ENCODE measurements at places on chromosomes 2 and 18.

DNA sequence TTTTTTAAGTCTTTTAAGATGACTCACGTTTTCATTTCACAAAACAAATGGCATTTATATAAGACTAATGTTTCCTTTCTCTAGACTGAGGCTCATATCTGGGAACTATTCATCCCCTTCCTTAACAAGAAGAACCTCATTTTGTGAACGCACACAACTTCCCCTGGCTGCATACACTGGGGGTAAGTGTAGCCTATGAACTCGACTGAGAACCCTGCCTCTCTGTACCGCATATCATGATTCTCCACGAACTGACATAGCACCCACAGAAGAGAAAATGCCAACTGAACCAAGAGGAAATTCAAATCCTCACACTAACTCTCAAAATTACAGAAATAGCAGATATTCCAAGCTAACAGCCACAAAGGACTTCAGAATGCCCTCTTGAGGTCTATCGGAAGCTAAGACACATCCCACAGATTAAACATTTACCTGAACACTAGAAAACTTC is 236.7 kb downstream of the TCF4 start:
- DNase-seq = no peak

GRCh38 chr18:31511098-31511497 is 13.1 kb downstream of the DSG2 start:
- DNase-seq = no peak

GRCh38 chr18:5073026-5073944 is 123.8 kb downstream of the AKAIN1 start:
- no peak for DNase-seq

DNA sequence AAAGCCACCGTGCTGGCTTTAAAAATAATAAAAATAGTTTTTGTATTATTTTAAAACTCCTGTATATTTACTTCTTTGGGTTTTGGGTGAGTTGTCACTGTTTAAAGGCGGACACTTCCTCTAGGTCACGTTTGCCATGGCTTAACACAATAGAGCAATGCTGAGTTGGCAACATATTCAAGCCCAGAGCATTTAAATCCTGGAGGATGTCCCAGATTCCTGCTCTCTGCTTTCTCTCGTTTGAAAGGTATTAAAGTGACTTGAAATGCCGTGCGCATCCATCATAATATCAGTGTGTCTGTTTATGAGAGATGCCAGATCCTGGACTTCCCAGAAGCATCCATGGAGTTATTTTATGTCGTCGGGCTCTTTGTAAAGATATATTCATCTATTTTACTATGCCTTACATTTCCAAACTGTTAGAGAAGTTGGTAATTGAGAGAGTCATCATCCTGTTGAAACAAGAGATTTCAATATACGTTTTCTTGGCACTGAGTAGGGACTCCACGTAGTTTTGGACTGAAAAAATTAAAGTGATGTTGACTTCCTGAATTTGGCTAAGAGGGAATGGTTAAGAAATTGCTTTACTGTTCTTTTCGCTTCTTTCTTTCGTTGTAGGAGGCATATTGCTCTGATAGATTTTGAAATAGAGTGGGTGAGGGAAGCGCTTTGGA is 150.6 kb downstream of the ZNF236 start:
- DNase-seq = no peak

DNA sequence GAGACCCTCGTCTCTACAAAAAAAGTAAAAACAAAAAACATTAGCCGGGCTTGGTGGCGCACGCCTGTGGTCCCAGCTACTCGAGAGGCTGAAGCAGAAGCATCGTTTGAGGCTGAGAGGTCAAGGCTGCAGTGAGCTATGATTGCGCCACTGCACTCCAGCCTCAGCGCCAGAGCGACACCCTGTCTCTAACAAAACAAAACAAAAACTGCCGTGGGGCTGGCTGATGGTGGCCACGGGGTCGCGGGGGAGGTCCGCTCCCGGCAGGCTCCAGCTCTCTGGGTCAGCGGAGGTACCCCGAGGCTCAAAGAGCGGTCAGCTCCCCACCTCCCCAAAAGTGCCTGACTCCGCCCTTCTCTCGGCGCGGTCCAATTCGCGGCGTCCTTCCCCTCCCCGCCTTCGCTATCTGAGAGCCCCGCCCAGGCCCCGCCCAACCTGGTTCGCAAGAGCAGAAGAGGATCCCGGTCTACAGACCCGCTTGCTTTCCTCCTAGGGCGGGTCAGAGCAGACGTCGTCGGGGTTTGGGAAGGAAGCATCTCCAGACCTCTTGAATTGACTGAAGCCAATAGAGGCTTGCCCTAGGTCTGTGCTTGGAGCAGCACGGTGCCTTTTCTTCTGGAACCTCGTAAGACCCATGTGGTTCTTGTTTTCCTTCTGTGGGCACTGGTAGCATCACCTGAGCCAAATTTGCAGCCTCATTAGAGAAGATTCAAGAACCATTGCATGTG is 7.8 kb downstream of the RAX start:
- DNase-seq = no peak

Measured in AG04450 (cell line).